ENCODE measurements at places on chromosomes 1 and 21.

GRCh38 chr1:197093226-197093885 is 26.3 kb upstream of the F13B start:
- DNase-seq = no peak

- no peak for DNase-seq
Observed at GRCh38 chr1:93977598-93977945, 68.3 kb upstream of the GCLM start.

DNA sequence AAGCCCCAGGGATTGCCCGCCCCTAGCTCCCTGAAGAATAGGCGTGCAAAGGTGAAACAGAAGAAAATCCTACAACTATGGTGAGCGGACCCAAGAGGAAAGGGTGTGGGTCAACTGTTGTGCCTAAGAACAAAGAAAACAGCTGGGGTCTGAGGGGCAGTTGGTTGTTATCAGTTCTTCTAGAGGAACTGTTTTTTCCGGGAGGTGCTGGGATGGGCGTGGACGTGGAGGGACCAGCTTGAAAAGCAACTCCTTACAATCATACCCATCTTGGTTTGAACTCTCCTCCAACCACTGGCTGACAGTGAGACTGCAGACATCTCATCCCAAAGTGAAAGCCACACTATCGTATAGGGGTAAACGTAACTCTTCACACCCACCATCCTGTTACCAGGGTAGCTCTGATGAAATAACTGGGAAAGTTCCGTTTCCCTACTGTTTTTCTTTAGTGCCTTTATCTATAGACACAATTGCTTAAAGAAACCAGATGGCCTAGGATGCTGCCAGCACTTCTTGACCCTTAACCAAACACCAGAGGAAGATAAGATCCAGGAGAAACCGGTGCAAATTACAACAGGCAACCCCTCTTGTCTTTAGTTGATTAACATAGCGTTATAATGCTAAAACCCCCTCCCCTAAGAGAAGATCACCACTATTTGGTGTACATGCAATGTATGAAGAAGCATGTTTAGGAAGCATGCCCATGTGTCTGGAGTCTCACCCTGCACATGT is 25.6 kb upstream of the FAM89A start:
- DNase-seq = no peak

DNA sequence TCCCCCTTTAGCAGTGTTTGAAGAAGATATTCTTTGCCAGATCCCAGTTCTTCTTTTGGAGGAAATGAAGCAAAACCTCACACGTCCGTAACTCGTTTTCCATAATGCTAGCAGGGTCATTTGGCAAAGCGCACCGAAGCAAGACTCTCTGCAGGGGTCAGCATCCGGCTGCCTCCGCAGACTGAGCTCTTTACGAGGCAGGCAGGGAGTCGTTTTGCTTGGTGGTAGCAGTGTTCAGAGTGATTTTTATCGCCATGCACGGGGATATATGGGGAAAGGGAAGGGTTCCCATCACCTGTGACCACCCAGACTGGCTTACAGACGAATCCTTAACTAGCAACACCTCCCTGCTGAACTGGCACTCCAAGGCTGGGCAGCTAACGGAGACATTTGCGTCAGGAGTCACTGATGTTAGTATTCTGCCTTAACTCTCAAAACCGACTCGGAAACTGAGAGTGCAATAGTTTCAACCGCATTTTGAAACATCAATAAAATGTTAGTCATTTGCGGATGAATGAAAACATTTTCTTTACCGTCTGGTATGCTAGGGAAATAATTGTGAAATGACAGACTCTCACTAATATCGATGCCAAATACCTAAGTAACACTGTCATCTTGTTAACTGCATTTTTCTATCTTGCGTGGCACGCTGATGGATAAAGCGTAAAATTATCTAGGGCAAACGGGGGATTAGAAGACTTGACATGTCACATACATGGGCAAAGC is 2.2 kb upstream of the NEGR1 start:
- peak; percentile 44 for DNase-seq

DNA sequence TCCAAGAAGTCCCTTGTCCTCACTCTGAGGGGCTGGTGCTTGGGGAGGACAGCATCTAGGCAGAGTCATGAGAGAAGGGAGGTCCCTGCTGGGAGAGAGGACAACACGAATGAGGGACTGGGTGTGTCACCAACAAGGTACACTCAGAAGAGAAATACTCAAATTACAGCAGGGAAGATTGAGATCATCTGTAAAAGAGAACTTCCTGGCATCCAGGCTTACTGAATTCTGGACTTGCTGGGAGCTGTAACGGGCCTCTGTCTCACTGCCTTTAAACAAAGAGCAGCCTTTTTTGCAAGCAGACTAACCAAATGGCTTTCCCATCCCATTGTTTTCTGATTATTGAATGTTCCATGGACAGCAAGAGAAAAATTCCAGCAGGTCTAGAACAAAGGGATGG is 195.7 kb upstream of the RAB4A start:
- DNase-seq = no peak

DNA sequence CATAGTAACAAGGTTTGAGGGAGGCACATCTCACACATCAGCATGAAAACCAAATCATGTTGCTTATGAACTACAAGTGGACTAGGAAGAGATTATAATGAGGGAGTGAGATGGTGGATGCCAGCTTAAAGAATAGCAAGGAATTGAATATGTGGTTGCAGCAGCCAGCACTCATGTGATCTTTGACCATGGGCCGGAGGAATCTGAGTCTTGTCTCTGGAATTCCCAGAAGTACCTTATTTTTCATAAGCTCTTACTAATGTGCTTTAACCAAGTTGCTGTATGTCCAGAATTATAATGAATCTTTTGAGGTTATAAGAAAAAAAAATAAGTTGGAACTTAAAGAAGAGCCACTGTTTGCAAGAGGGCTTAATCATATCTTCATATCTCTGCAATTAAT is 97.0 kb downstream of the DISP1 start:
- no peak for DNase-seq

DNA sequence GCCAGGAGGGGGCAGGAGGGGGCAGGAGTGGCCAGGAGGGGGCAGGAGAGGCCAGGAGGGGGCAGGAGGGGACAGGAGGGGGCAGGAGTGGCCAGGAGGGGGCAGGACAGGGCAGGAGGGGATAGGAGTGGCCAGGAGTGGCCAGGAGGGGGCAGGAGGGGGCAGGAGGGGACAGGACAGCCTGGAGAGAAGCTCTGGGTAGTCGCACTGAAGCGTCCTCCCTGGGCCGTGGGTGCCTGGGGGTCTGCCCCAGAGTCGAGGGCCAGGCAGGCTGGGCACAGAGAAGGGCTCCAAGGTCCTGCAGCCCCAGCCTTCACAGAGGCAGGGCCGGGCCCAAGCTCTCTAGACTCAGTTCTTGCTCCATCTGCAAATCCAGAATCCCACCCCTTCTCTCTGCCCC is 22.9 kb downstream of the MEGF6 start:
- no peak for DNase-seq

DNA sequence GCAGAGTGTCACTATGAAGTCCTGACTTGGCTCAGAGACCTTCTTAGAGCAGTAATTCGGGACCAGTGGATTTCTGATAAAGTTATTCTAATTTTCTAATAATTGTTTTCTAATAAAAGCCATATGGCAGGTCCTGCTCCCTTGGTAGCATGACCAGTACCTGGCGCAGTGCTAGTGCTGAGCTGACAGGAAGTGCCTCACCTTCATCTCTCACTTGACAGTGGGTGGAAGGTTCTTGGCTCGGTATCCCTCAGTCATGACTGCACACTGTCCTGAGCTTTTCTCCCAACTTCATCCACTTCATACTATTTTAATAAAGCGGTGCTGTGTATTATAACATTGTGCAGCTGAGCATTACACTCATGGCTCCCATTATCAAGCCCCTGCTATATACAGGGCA is 14.1 kb downstream of the VANGL1 start:
- no peak for DNase-seq

- peak; percentile 62 for DNase-seq
Observed at GRCh38 chr1:102191723-102192122, 195.0 kb upstream of the OLFM3 start.
